Pancreas (tissue), 10 donors: ENCODE measurements at places on chromosomes 12 and 14. TPM values are rescaled to one million over a fixed set of nuclear protein-coding genes. Genes with fewer than 3 reads are reported as not detected.

Gene VRTN
- 0.05 TPM for polyA plus RNA-seq

Gene KRT72
- polyA plus RNA-seq, result not detected

Gene A2ML1
- 0.08 TPM for polyA plus RNA-seq

Gene EMP1
- polyA plus RNA-seq, result 10.2 TPM

Gene OR4E2
- not detected for polyA plus RNA-seq

Gene NFE2
- polyA plus RNA-seq, result 0.28 TPM

Gene CCDC177
- polyA plus RNA-seq, result not detected

GRCh38 chr14:85010186-85010585 lies 519.8 kb upstream of the FLRT2 start:
- no peak overlapping the region for H3K27ac ChIP-seq
- H3K4me3 ChIP-seq, result no peak overlapping the region
- H3K4me1 ChIP-seq, result no peaks in the 10 kb centered on the region

DNA sequence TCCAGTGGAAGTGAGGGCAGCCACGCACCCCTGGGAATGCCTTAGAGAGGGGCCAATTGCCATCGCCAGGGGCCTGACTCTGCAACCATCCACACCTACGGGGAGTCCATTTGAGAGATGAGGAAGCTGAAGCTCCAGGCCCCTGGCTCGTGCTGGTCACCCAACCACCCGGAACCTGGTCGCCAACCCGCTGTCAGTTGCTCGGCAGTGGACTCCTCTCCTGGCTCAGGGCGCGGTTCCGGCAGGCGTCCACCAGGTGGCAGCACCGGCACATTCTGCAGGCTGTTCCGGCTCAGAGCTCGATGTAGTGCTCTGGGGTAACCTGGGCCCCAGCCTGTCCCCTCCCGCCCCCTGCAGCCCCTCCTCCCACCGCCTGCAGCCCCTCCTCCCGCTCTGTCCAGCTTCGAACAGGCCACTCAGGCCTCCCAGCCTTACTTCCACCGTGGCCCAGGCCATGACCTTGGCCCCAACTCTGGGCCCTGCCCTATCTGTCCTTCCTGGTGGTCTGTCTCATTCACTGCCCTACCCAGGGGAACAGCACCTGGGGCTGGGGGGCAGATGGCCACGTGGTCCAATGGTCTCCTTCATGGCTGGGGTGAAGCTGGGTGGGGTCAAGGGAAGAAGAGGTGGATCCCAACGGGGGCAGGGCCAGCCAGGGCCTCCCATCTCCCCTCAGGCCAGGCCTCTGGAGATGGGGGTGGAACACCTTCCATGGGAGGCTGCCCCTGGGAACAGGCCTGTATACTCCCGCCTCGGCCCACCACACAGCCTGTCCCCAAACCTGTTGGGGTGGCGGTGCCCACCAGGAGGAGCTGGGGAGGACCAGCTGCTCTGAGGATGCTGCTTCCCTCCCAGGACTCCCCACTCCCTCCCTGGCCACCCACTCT lies 15.7 kb downstream of the SIVA1 start:
- no peaks in the 10 kb centered on the region for H3K36me3 ChIP-seq
- H3K27ac ChIP-seq, result no peak overlapping the region
- peak; percentile 99 for DNase-seq
- H3K4me1 ChIP-seq, result peaks cover 7% of the 10 kb centered on the region

GRCh38 chr14:102088012-102088792 lies 1.4 kb upstream of the HSP90AA1 start:
- H3K36me3 ChIP-seq, result peaks cover 21% of the 10 kb centered on the region
- peak; percentile 71 for DNase-seq
- no peaks in the 10 kb centered on the region for H3K27me3 ChIP-seq
- H3K27ac ChIP-seq, result peak overlapping the region; percentile 100

GRCh38 chr12:63918800-63919300 lies 74.3 kb downstream of the SRGAP1 start:
- DNase-seq, result no peak
- H3K4me1 ChIP-seq, result peaks cover 26% of the 10 kb centered on the region
- H3K27ac ChIP-seq, result no peak overlapping the region
- no peaks in the 10 kb centered on the region for H3K36me3 ChIP-seq

- H3K27ac ChIP-seq, result no peak overlapping the region
- DNase-seq, result no peak
- H3K4me1 ChIP-seq, result no peaks in the 10 kb centered on the region
- H3K27me3 ChIP-seq, result no peaks in the 10 kb centered on the region
Observed at GRCh38 chr12:27500546-27500945, 23.5 kb upstream of the PPFIBP1 start.

- H3K27ac ChIP-seq, result no peak overlapping the region
- no peaks in the 10 kb centered on the region for H3K27me3 ChIP-seq
- H3K36me3 ChIP-seq, result no peaks in the 10 kb centered on the region
- no peak for DNase-seq
- no peaks in the 10 kb centered on the region for H3K4me1 ChIP-seq
Observed at GRCh38 chr12:76074701-76075336, 9.7 kb downstream of the NAP1L1 start.

DNA sequence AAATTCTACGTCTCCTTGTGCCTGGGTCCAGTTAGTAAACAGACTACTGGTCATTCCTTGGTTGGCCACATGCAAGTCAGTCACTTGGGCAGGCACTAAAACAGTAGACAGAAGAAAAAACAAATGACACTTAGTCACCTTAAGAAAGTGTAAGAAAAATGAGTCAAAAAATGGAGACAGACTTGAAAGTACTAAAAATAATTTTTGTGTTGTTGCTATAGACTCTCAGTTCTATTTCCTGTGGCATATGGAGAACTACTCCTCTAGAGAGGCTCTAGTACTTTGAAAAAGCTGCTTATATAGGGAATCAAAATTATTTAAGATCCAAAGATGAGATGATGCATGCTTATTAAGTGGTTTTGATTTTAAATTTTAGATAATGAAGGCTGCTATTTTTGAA lies 56.0 kb downstream of the PTPRB start:
- H3K27me3 ChIP-seq, result no peaks in the 10 kb centered on the region
- H3K4me3 ChIP-seq, result no peak overlapping the region
- H3K27ac ChIP-seq, result no peak overlapping the region
- no peak for DNase-seq
- H3K36me3 ChIP-seq, result no peaks in the 10 kb centered on the region

GRCh38 chr12:113436993-113437728 lies 15.0 kb downstream of the SDSL start:
- H3K4me1 ChIP-seq, result peaks cover 11% of the 10 kb centered on the region
- no peaks in the 10 kb centered on the region for H3K27me3 ChIP-seq
- no peak for DNase-seq
- no peak overlapping the region for H3K4me3 ChIP-seq
- no peak overlapping the region for H3K27ac ChIP-seq

DNA sequence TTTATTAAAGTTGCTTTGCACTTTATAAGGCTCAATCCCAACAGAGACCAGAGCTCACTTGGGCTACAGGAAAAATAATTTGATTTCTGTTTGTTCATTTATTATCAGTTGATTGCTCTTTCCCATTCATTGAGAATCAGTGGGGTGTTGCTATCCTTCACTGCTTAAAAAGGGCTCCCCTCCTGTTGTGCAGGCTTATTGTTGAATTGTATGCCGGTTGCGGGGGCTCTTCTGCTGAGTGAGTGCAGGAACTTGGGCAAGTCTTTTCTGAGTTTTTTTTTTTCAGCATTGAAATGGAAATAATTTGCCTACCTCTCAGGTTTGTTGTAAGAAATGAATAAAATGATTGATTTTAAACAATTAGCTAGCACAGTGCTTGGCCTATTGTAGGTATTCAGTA lies 32.6 kb downstream of the AKAP6 start:
- H3K36me3 ChIP-seq, result no peaks in the 10 kb centered on the region
- DNase-seq, result no peak
- no peaks in the 10 kb centered on the region for H3K27me3 ChIP-seq
- no peaks in the 10 kb centered on the region for H3K4me1 ChIP-seq
- H3K27ac ChIP-seq, result no peak overlapping the region

- H3K4me1 ChIP-seq, result no peaks in the 10 kb centered on the region
- no peaks in the 10 kb centered on the region for H3K36me3 ChIP-seq
- no peak overlapping the region for H3K27ac ChIP-seq
- no peak overlapping the region for H3K4me3 ChIP-seq
- no peak for DNase-seq
Observed at GRCh38 chr14:32821964-32822653, 116.6 kb upstream of the NPAS3 start.

GRCh38 chr12:65925626-65926025 lies 101.3 kb downstream of the HMGA2 start:
- DNase-seq, result no peak
- H3K27ac ChIP-seq, result no peak overlapping the region
- no peaks in the 10 kb centered on the region for H3K36me3 ChIP-seq
- no peaks in the 10 kb centered on the region for H3K27me3 ChIP-seq

DNA sequence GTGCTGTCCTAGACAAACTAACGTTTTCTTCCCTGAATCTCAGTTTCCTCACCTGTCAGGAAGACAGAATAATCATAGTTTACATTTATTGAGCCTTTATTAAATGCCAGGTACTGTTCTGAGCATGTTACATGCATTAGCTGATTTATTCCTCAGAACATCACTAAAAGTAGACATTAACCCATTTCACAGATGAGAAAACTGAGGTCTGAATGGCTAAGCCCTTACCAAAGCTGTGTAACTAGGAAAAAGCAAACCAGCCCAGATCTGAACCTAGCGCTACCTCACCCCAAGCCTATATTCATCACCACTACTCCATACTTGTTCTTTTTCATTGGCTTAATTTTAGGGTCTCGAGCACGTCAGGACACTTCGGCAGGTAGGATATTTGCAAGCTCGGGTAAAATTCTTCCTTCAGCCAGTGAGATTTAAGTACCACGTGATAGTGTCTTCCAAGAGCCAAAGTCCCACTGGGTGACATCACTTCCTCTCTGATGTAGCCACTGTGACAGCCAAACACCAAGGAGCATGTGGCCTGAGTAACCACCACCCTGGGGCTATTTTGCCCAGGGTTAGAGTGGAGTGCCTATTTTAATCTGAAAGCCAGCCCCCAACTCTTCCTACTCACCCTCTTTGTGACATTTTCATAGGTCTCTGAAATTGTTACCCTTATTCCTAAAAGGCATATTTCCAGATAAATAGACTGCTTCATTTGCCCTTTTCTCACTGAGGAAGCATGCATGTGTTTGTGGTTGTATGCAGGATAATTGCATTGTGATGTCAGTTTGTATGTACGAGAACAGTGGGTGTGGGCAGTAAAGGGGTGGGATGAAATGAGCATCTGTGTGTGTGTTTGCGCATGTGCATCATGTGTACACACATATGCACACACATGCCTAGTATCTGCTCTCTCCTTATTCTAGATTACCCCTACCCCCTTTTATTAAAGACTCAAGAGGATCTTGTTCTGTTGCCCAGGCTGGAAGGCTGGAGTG lies 62.2 kb upstream of the WSCD2 start:
- no peaks in the 10 kb centered on the region for H3K36me3 ChIP-seq
- H3K27ac ChIP-seq, result no peak overlapping the region
- no peaks in the 10 kb centered on the region for H3K4me1 ChIP-seq

- H3K36me3 ChIP-seq, result no peaks in the 10 kb centered on the region
- H3K4me3 ChIP-seq, result peak overlapping the region; percentile 37
- H3K27ac ChIP-seq, result no peak overlapping the region
- no peak for DNase-seq
Observed at GRCh38 chr14:60649875-60650372, 647 bp upstream of the SIX1 start.

DNA sequence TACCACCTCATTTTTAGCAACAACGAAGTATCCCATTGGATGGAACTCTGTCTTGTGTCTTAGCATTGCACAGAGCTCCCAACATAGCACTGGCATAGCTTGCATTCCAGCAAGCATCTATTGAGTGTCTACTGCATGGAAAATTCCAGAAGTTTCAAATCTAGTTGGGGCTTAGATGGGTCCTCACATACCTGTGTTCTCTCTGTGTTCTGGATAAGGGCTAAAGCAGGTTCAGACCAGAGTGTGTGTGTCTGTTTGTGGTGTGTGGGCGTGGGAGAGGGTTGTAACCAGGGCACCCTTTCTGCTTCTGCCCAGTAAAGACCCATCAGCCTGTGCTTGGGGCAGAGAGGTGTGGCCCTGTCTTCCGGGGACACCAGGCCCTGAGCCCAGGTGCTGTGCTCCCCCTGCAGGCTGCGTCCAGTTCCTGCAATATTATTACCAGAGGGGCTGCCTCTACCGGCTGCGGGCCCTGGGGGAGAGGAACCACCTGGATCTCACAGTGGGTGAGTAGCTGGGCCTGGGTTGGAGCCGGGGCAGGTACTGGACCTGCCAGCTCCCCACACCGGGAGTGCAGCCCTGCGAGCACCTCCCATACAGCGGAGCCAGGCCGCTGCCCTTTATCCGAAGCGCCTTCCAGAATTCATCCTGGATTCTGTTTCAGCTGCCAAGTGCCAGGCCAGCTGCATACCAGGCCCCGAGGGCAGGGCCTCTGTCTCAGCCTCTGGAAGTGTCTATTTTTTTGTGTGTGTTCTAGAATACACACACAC lies 20.3 kb downstream of the RHOF start:
- no peak overlapping the region for H3K4me3 ChIP-seq
- H3K27ac ChIP-seq, result no peak overlapping the region
- no peaks in the 10 kb centered on the region for H3K27me3 ChIP-seq
- no peaks in the 10 kb centered on the region for H3K4me1 ChIP-seq
- H3K36me3 ChIP-seq, result no peaks in the 10 kb centered on the region

DNA sequence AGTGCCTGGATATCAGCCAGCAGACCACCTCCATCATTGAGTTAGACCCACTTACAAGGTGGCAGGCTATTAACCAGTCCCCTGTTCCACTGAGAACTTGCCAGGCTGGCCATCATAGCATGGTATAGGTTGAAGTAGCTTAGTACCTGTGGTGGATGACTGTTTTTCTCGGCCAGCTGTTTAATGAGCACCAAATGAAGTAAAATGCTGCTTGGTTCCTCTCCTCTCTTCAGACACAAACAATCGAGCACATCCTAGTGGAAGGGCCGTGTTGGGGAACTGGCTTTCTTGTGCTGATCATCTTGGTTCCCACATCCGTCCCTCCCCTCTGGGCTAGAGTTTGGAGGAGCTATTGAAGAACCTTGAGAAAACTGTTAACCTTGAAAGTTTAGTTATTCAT lies 486.2 kb downstream of the RAD51B start:
- no peak overlapping the region for H3K4me3 ChIP-seq
- no peak overlapping the region for H3K27ac ChIP-seq
- H3K27me3 ChIP-seq, result no peaks in the 10 kb centered on the region

DNA sequence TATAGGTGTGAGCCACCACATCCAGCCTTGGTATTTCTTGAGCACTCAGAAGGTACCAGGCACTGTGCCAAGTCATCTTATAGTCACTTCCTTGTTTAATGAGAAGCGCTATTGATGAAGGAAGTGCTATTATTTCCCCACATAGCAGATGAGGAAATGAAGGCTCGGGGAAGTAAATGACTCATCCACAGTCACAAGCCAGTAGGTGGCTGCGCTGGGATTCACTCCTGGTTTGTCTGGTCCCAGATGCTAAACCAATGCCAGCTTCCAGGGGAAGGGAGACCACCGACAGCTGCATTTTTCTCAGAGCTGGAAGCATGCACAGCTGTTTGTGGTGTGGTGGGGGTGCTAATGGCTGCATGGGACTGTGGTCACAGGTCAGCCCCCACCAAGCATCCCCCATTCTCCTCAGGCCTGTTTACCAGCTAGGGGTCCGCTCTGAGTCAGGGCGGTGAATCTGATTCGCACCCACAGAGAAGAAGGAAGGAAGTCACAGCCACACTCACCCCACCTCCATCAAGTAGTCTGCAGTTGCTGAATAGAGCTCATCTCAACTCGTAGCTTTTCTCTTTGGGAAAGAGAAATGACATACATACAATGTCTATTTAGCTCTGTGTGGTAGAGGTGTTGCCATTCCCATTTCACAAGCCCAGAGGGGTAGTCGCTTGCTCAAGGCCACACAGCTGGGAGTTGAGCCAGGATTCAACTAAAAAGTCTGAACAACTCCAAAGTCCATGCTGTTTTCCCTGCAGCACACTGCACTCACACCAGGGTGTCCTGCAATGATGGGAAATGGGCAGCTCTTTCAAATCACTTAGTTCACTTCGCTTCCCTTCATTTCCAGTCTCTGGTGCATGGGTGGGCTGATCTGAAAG lies 6.3 kb upstream of the LTBP2 start:
- DNase-seq, result peak; percentile 64
- no peaks in the 10 kb centered on the region for H3K27me3 ChIP-seq
- H3K4me1 ChIP-seq, result peaks cover 11% of the 10 kb centered on the region
- no peaks in the 10 kb centered on the region for H3K36me3 ChIP-seq
- peak overlapping the region; percentile 60 for H3K27ac ChIP-seq
- H3K4me3 ChIP-seq, result no peak overlapping the region
